Stimulated activated CD8-positive, alpha-beta memory T cell treated with anti-CD3 and anti-CD28 coated beads, Interleukin-4, amount 100 ng/mL, for 4 hours (primary cell): ENCODE measurements at places on chromosomes 6 and 20.

GRCh38 chr6:30836431-30836866 lies 47.9 kb upstream of the DDR1 start:
- no peak for DNase-seq

DNA sequence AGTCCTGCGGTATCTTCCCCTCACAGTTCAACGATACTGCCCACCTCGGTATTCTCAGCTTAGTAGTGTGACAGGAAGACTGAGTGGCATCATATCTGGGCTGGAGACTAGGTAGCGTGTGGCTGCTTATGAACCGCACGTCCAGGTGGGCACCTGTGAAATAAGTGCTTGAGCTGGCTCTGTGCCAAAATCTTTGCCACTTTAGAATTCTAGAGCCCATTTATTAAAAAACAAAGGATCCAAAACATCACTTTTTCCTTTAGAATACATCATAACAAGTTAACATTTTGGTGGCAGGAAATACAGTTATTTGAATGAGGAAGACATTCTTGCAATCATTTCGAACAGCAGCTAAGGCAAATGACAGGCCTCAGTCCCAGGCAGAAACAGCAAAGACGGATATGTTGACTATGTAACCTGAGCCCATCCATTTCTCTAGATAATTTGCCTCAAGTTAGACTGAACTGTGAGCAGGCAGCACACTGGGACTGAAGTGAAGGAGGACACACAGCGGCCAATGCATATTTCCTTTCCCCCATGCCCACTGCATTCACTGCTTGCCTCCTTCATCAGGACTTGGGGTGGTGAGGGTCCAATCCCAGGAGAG lies 136.6 kb downstream of the GMDS start:
- DNase-seq: no peak

DNA sequence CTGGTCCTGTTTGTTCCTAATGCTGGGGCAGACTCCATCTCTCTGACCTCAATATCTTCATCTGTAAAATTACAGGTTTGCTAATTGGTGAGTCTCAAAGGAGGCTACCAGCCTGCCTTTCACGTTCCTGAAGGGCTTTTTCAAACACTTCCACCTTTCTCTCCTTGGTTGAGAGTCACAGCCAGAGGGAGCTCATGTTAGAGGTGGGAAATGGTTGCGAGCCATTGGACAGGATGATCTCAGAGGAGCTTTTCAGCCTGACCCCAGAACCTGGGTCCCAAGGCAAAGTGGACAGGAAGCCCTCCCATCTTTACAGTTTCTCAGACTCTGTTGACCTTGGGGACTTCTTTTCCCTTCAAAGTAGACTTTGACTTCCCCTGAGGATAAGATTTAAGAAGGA lies 37.6 kb downstream of the NDUFAF5 start:
- DNase-seq: no peak

DNA sequence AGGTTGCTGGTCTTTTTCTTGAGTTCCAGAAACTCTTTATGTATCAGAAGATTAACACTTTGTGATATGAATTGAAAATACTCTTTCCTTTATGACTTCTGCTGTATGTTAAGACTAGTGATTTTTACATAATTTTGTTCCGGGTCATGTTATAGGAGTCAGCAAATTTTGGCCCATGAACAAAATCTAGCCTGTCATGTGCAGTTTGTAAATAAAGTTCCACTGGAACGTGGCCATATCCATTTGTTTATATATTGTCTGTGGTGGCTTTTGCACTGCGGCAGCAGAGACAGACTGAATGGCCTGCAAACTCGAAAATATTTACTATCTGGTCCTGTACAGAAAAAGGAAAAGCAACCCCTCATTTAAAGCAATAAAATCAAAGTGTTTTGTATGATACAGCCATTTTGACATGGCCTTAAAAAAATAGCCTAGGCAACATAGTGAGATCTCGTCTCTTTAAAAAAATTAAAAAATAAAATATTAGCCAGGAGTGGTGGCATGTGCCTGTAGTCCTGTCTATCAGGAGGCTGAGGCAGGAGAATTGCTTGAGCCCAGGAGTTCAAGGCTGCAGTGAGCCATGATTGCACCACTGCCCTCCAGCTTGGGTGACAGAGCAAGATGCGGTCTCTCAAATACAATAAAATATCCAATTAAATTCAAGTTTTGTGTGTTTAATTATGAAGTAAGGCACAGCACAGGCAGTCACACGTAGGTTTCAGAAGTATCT lies 36.9 kb downstream of the SNX9 start:
- DNase-seq: no peak

GRCh38 chr6:44431118-44431725 lies 43.7 kb downstream of the CDC5L start:
- no peak for DNase-seq

DNA sequence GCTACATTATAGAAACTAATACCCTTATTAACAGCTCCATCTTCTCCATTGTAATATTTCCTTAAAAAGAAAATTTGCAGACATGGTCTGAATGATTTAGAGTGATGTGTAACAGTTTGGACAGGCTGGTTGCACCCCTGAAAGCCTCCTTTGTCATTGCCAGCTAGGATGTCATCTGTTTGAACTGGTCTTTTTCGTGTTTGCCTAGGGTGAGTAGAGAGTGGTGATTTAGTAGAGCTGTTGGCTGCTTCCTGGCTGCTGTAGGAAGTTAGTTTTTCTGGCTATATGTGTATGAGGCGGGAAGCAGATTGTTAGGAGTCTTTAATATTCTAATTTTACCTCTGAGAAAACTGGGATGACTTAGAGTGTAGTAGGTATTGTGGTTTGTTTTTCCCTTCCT lies 101.1 kb downstream of the ZFAND3 start:
- DNase-seq: no peak

- DNase-seq: no peak
These were observed 303.3 kb upstream of the OPRM1 start for GRCh38 chr6:153735761-153736160.

DNA sequence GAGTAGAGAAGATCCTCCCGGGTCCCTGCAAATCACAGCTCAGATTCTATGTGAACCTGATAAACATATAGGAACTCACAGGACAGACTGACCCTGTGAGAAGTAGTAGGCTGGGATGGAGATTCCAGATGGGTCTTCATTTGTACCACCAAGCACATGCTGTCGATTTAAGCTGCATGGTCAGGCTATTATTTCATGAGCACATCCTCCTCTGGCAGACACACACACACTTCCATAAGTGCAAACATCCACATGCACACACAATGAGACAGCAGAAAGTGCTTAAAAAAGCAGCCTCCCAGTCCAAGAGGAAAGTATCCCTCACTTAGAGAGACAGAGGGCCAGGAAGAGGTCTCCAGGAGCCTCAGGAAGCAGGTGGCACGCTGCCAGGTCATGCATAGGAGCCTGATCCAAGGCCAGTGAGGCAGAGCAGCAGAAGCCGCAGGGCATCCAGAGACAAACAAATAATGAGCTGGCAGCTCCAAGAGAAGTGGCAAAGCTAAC lies 131.8 kb downstream of the UNC5CL start:
- no peak for DNase-seq
